NCI-H1092 treated with DMSO at 0.1 percent for 48 hours (cell line): ENCODE measurements at places on chromosomes 11 and 22.
A peak's percentile ranks its signal among the peaks of the same experiment; 100 is the strongest.

DNA sequence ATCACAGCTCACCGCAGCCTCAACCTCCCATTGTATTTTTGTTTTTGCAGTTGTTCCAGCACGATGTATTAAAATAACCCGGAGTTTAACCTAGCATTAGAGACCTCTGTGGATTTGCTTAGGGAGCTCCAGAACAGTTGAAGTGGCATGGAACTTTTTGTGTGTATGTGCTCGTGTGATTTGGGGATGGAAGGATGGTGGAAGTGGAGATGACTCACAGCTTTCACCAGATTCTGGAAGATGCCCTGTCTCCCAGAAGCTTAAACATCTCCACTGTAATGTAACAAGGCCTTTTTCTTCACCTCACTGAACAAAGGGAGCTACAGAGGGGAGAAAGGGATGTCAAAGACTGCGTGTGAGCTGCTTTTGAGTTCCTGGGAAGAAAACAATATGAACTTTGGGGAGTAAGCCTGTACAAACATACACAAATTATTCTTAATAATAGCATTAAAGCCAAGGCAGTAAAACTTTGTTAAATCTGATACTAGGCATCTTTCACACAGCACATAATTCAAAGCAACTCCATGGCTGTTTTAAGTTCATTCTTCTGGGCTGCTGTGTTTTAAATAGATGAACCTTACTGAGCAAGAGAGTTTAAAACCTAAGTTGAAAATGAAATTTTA, 226.4 kb downstream of the ADAMTS15 start:
- no peak for DNase-seq

DNA sequence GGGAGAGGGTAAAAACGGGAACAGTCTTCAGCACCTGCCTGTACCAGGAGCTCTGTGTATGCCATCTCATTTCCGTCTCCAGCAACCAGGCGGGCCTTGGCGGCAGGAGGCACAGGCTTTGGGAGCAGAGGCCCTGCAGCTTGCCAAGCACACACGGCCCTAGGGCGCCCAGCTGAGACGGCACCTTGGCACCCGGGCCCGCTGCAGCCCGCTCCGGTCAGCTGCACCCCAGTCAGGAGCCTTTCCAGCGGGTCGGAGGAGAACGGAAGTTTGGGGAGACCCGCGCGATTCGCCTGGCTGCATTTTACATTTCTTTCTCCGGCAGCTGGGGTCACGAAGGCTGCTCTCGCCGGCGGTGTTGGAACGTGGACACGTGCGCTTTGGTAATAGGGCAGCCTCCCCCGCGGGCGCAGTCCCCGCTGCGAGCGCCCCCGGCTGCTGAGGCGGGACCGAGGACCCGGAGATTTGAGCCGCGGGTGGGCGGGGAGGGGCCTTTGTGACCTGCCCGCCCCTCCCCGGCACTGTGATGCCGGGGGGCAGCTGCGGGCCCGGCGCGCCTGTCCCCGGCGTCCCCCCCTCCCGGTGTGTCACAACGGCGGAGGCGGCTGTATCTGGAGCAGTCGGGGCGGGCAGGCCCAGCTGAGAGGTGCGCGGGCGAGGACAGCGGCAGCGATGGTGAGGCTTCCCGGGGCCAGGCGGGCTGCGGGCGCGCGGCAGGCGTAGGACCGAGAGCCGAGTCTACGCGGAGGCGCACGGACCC, at the start of gene TUBA8:
TUBA8 (plus strand) TSS at position 616 of the 760 bp plus-strand sequence; CDS start at position 673, 57 bp downstream.
- DNase-seq, result peak; percentile 71

GRCh38 chr11:61004180-61004611, 32.7 kb downstream of the CD6 start:
- DNase-seq, result peak; percentile 58

GRCh38 chr11:7512525-7513233, 1.1 kb upstream of the PPFIBP2 start:
- no peak for DNase-seq

DNA sequence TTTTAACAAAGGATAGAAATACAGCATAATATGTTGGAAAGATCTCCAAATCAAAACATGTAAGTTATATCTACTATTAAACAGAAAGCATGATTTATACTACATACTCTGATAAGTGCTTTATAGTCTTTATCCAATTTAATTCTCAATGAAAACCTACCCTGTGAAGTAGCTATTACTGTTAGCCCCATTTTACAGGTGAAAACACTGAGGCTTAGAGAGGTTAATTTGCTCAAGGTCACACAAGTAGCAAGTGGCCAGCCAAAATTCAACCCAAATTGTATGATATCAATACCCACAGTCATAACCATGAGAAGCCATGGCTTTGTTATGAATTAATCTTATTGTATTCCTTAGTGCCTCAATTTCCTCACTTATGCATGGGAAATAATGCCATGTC, 675 bp upstream of the OR5AN1 start:
- no peak for DNase-seq

DNA sequence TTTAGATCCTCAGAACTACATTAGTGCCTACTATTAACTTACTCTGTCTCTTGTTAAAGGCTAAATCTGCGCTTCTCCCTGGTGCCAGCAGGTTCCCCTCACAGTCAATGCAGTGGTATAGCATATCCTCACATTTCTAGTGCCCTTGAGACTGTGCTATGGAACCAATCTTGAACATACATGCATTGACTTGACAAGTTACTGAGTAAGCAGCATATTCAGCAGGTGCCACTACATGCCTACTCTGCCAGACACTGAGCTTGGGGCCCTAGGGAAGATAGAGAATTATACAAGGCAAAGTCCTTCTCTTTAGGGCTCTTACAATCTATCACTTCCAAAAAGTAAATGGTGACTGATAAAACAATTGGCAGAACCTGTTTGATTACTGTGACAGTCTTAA, 3.2 kb downstream of the FUT4 start:
- DNase-seq, result no peak

- no peak for DNase-seq
Measured at GRCh38 chr22:26781596-26781995, 124.2 kb downstream of the MIAT start.

DNA sequence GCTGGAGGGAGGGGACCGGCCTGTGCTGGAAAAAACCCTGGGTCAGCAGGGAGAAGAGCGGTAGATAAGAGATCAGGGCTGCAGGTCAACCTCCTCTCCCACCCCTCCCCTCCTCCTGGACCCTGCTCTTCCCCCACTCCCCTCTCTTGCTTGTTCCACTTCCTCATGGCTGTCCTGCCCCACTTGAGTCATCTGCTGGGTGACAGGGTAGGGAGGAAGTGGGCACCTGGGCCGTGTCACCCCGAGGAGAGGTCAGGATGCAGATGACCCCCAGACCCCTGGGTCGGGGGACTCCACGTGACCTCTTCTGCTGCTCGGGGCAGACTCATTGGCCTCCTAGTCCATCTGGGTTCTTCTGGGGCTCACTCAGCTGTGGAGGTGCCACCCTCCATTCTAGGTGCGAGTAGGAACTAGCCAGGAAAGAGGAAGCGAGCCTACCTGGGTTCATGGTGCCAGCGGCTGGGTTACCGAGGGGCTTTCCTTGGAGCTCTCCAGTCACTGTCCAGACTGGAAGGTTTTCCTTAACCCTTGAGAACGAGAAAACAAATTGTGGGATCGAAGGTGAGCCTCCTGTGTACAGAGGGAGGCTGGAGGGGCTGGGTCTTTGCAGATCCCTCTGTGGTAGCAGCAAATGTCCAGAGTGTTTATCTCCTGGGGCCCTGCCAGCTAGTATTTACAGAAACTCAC, 6.5 kb downstream of the APOL2 start:
- no peak for DNase-seq

DNA sequence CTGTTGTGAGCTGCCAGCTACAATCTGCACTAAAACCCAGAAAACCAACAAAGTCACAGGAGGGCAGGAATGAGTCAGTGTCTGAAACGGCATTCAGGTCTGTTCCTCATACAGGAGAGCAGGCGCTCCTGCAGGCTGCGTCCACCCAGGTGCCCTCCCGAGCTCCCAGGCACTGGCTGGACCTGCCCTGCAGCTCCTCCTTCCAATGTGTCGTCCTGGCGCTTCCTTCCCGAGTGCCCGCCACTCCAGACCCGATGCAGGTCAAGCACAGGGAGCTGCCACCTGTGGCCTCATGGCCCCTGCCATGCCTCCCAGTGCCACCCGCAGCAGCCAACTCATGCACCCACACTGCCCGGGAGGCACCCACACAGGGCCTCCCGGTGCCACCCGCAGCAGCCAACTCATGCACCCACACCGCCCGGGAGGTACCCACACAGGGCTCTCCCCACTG, 12.0 kb downstream of the BRD1 start:
- DNase-seq, result no peak

DNA sequence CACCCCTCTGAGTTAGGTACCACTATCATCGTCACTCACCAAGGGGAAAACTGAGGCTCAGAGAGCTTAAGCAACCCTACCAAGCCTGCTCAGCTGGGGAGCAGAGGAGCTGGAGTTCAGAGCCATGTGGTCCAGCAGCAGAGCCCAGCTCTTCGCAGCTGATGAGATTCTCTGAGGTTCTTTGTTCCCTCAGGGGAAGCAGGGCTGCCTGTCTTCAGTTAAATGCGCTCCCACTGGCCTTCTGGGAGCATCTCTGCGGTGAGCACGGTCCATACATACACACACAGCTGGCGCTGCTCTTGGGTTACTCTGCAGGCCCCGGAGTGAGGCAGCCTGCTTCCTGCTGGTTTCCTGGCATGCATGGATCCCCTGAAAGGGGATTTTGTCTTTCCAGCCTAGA, 5.2 kb upstream of the PTGDR2 start:
- peak; percentile 68 for DNase-seq

GRCh38 chr11:61967116-61967923, at the start of gene FTH1:
TSS of gene FTH1 (minus strand) at chr11:61967634. CDS start at chr11:61967425, 209 bp downstream.
- DNase-seq, result peak; percentile 93

DNA sequence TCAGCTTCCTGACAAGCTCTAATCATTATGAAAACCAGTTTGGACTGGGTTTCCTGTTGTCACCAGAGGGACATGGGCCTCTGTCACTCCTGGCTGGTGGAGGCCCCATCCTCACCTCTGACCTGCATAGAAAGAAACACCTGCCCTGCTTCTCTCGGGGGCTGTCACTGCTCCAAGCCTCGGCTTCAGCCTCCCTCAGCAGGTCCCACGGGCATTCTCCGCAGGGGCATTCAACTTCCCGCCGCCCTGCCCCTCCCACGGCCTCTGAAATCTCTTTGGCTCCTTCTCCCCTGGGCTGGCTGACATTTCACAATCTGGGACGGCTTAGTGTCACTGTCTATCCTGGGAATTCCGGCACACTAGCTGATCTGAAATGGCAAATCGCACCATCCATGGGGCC, 257.9 kb downstream of the CTTN start:
- no peak for DNase-seq

DNA sequence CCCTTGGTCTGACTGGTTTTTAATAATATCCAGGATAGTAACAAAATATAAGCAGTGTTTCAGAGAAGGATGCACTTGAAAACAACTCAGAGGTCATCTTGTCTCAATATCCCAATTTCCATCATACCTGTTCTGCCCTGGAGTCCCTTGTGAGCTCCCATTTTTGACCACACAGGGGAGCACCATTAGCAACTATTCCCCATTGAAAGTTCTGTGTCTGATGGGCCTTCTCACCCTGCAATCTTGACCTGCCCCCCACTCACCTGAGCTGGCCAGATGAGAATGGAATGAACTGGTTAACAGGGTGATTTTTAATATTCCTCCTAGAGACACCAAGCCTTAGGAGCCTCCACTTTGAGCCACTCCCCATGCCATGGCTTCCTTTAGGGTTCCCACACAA, 3.8 kb upstream of the CAPN5 start:
- DNase-seq, result no peak

DNA sequence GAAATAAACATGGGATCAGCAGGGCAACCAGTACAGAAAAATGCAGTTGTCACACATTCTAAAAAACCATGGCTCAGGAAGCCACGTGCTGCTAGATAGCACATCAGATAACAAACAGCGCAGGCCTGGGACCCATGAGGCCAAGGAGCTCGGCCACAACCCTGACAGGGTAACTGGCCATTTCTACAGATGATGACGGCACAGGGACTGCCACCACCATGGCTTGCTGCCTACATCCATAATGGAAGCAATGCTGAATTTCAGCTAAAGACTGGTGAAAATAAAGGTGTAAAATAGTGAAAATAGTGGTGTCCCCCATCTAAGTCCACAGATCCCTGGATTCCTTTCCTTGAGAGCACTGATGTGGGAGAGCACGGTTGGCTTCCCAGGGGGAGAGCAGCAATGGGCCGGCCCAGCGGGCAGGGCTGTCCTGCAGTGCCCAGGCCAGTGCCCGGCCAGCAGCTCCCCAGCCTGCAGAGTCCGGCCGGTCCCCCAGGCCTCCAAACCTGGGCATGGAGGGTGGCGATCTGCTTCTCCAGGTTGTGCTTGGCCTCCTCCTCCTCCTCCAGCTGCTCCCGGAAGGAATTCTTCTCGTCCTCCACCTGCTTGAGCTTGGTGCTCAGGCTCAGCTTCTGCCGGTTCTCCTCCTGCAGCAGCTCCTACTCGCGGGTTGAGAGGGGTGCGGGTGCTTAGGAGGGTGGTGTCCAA, 40.0 kb downstream of the APOL1 start:
- no peak for DNase-seq

DNA sequence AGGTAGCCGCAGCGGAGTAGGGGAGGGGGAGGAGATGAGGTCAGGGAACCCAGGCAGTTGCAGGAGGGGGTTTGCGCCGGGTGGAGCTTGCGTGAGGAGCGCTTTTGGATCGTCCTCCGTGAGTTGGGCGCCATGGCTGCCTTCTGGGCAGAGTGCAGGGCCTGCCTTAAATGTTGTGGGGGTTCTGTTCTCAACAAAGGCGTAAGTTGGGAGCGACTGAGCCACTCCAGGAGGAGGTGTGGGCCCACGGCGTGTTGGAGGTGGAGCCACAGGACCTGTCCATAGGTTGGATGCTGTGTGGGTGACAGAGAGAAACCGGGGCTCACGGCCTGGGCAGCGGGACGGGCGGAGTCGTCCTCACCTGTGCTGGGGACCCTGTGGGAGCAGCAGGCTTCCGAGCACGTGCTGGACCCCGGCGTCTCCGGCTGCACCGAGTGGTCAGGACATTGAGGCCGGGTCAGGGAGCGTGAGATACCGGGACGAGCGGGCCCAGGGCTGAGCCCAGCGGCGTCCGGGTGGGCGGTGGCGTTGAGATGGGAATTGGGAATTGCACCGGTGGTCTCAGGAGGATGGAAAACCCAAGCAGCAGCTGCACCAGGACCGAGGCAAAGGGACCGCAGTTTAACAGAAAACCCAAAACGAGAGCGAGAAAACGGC, 977 bp upstream of the PGGHG start:
- DNase-seq, result no peak
